Ovary (tissue), 10 donors: ENCODE measurements at places on chromosomes 1 and 21.
A peak's percentile ranks its signal among the peaks of the same experiment; 100 is the strongest.

DNA sequence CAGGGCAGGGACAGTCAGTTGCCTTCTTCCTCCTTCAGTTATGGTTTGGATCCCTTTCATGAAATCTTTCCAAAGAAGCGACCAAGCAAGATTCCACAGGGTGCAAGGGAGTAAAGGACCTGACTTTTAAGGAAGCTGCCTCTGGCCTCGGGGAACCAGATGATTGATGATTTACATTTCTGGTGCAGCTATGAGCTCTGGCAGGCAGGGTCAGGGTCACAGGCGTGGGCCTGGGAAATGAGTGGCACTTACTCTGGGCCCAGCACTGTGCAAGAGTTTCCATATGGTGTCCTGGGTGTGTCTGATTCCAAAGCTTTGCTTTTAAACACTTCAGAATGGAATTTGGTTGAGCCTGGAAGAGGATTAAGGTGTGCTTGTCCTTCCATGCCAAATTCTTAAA lies 7.2 kb upstream of the CRABP2 start:
- no peak for DNase-seq

DNA sequence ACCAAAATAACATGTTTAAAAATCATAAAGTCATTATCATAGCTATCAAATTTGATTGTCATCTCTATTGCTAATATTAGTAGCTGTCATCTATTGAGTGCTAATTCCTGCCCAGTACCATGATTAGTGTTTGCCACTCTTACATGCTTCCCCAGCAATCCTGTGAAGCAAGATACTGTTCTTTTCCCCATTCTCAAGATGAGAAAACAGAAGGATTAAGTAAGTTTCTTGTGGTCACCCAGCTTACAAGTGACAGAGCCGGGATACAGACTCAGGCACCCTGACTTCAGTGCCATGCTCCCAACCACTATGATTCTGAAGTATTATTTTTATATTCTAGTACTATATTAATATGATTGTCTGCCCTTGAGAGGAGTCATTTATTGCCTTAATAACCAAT lies 36.5 kb downstream of the LRRC8C start:
- no peak for DNase-seq

GRCh38 chr1:194698908-194699318 lies 1512.5 kb upstream of the B3GALT2 start:
- no peak for DNase-seq

DNA sequence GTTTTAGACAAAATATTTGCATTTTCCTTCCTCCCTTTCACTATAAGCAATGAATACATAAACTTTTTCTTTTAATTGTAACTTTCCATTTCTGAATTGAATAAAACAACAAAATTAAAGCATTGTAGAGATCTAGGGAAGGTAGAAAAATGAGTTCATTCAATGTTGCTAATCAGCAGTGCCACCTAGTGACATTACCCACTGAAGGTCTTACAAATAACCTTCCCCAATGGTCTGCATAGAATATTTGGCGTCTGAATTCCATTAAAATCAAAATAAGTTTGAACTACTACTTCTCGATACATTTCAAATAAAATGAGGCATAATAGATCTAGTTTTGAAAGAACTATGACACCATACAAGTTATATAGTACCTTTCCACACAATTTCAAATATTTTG lies 19.6 kb downstream of the FH start:
- DNase-seq: no peak

DNA sequence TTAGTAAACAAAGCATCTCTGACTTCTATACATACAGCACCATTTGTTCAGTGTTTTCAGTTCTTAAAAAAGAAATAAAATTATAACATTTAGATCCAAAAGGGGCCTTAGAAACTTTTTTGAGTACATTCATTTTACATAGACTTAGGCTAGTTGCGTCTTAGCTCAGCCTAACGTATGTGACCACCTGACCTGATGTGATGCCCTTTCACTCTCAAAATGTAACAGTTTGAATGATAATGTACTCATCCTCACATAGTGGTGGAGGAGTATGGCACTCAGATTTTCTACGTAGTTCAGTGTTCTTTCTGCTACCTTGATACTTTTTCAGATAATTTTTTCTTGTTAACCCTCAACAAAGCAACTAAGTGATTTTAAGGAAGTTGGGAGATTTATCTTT lies 43.4 kb downstream of the RPRD2 start:
- no peak for DNase-seq

- peak; percentile 66 for DNase-seq
These were observed 42.1 kb upstream of the SRP9 start for GRCh38 chr1:225735252-225736149.

DNA sequence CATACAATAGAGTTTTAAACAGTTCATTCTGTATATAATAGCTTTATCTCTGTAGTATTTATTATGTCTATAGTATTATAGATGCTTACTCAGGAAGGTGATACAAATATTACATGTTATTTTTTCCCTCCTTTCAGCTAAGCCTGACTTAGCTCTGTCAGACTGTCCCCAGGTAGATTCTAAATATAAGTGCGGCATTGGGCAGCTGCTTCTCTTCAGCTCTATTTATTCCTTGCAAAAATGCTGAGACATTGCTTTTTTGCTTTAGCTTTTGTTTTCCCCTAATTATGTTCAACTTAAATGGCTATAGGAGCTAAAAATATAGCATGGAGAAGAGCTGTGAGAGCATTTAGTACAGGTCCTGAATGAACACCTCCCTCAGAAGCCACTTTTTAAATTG lies 203.2 kb upstream of the BEND5 start:
- no peak for DNase-seq

DNA sequence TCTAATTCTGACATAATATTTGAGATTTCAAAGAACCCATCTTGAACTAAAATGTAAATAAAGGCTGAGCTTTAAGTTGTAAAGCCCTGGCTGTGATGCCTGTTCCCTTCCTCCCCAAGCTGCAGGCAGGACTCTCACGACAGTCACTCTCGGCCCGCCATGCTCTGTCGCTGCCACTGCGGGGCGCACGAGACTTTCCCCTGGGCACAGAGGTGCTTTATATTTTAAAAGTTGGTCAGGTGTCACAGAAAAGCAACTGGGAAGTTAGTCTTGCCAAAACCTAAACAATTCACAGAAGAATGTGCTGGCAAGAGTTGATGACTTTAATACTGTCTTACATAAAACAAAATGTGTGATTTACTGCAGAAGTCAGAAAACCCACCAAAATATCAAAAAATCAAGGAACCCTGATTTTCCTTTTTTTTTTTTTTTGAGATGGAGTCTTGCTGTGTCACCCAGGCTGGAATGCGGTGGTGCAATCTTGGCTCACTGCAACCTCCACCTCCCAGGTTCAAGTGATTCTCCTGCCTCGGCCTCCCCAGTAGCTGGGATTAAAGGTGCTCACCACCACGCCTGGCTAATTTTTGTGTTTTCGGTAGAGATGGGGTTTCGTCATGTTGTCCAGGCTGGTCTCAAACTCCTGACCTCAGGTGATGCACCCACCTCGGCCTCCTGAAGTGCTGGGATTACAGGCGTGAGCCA lies 10.7 kb downstream of the LRRC47 start:
- no peak for DNase-seq

DNA sequence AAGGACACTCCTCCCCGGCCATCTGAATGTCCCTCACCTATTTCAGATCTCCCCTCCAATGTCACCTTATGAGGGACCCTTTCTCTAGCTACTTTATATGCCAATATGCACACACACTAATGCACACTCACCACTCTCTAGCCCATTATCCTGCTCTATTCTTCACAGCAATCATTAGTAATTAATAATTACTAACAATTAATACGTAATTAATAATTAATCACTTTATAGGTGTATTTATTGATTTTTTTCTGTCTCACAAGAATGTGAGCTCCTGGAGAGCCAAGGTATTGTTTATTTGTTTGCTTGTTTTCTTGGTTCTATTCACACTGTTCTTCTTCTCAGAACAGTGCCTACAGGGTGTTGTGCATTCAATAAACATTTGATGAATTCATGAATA lies 385.2 kb upstream of the DUSP10 start:
- no peak for DNase-seq

GRCh38 chr1:11671544-11672286 lies 7.7 kb downstream of the FBXO6 start:
- DNase-seq: no peak

DNA sequence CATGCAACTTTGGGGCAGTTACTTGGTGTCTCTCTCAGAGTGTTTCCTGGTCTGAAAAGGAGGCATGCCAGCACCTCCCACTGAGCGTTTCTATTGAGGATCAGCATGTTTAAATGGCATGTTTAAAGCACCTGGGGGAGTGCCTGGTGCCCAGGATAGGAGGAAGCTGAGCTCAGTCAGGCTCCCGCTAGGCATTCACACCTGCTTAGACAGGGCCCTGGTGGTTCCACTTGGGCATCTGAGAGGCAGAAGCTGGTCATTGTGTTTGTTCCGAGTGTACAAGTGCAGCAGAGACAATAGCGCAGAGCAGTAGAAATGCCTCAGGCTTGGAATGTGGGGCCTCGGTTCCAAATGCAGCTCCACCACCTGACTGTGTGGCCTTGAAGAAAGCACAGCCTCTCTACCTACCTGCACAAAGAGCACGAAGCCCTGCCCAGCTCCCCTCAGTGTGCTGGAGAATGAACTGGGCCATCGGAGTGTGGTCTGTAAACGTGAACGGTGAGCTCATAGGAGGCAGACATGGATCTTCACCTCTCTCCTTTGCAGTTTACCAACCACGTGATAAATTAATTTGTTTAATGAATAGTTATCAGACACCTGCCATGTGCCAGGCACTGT lies 20.3 kb upstream of the TMEM222 start:
- no peak for DNase-seq

GRCh38 chr1:187091666-187092065 lies 262.9 kb downstream of the PLA2G4A start:
- DNase-seq: no peak

DNA sequence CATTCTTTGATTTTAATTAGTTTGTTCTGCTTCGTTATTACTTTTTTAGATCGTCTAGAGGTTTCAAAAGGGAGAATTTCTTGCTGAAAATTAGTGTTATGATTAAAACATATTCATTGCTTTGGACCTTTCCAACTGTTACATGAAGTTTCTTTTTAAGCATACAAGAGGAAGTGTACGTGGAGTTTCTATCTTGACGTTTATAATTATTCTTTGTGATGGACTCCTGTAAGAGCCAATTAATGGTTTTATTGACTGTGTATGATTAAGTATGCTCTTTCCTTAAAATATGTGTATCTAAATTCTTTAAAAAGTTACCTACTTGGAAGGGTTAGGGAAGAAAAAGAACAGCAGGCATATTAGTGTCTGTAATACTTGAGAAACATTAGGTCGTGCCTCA lies 37.8 kb downstream of the SPEN start:
- DNase-seq: no peak

- no peak for DNase-seq
These were observed 6.7 kb upstream of the TIE1 start for GRCh38 chr1:43293896-43294760.

DNA sequence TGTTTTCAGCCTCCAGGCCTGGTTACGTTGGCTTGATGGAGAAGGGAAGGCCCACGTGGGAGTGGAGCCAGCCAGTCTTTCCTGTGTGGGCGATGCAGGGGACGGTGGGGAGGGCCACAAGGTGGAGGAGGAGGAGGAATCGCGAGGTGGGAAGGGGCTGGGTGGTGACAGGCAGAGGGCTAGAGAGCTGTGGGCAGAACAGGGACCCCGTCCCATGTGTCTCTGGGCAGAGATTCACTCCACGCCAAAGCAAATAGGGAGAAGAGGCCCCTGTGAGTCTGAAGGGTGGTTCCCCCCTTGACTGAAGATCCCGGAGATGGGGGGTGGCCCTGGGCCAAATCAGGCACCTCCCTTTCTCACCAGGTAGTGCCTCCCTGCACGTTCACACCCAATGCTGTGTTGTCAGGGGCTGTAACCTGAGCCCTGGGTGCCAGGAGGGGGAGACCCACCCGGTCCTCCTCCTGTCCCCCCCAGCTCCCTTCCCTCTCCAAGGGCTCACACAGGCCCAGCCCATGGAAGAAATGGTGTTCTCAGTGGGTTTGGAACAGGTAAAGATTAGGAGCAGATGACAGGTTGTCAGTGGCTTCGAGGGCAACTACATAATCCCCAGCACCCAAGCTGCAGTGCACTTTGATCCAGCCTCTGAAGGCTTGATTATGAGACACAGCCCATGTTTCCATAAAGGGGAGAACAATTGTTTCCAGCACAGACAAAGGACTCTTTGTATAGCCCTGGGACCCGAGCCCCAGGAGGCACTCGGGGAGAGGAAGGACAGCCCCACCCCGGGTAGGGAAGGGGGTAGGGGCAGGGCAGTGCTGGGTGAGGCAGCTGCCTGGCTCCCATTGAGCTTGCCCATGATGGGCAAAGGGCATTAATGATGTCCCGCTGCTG lies 37.7 kb upstream of the GPR37L1 start:
- DNase-seq: no peak

GRCh38 chr1:61271412-61271789 lies 189.0 kb downstream of the NFIA start:
- DNase-seq: no peak

GRCh38 chr1:2804628-2805351 lies 3.3 kb upstream of the TTC34 start:
- peak; percentile 17 for DNase-seq

DNA sequence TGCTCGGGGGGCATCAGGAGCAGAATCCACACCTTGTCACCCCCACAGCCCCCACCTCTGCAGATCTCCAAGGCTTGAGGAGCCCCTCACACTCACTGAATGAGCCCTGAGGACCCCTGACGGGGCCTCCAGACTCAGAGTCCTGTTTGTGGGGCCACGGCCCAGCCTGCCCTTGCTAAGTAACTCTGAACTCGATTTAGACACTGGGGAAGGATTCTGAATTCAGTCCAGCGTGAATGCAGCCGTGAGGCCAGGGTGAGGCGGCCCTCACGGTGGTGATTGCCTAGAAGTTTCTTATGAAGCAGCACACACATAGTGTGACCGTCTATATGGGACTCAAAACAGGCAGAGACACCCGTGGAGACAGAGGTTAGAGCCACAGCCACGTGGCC lies 58.9 kb upstream of the ADARB1 start:
- DNase-seq: no peak

GRCh38 chr21:44714905-44715304 lies 3.5 kb upstream of the TSPEAR start:
- no peak for DNase-seq

- DNase-seq: peak; percentile 27
These were observed 54.2 kb upstream of the DNAJC6 start for GRCh38 chr1:65255035-65255655.

- DNase-seq: no peak
These were observed 96.5 kb downstream of the PAPPA2 start for GRCh38 chr1:176559474-176559873.
